ENCODE measurements at places on chromosomes 2 and 18. TPM values are rescaled to one million over a fixed set of nuclear protein-coding genes. Genes with fewer than 3 reads are reported as not detected.

GRCh38 chr2:111707700-111708099 is 176.3 kb downstream of the ANAPC1 start:
- DNase-seq, result no peak

DNA sequence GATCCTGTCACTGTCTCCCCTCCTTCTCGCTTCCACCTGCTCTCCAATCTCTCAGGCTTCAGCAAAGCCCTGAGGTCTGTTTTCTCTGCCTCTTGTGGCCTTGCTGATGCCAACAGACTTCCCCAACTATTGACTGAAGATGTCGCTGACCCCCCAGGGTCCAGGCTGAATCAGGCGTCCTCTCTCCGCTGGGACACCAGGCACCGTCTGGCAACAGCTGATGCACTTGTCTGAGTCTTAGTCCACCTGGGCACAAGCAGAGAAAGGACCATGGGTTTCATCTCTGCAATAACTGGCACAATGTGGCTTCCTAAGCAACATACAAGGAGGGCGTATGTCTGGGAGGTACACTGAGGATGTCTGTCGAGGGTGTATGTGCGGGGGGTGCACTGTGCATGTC is 248.7 kb upstream of the MYT1L start:
- no peak for DNase-seq

GRCh38 chr2:164719996-164720941 is 99.0 kb upstream of the GRB14 start:
- DNase-seq, result no peak

- no peak for DNase-seq
These were observed 888.3 kb upstream of the CELF4 start for GRCh38 chr18:38453880-38454279.

DNA sequence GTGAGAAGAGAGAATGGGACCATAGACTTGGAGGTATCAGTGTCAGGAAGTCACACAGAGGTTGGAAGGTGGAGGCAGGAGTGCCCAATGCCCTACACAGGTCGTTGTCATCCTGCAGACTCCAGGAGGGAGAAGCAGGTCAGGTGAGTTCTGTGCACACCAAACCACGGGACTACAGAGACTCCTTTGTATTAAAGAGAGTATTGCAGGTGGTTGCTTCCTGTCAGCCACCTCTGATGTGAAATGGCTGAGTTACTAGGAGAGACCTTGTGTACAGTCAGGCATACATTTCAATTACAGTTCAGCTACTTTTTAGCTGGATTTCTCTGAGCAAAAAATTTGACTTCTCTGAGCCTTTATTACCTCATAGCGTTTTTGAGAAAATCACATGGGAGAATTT is 51.6 kb downstream of the SPP2 start:
- DNase-seq, result peak; percentile 29

The CAB39 gene
- 75.4 TPM for total RNA-seq

GRCh38 chr2:217415316-217415715 is 555.5 kb upstream of the TNP1 start:
- DNase-seq, result no peak

- DNase-seq, result no peak
These were observed 97.2 kb downstream of the GAREM1 start for GRCh38 chr18:32373505-32373904.

The NDC80 gene
- 0.77 TPM for total RNA-seq

GRCh38 chr2:168519534-168520308 is 63.6 kb downstream of the CERS6 start:
- no peak for DNase-seq

The RGPD4 gene
- total RNA-seq, result not detected

The GATA6 gene
- 9.8 TPM for total RNA-seq

The SPC25 gene
- 2.2 TPM for total RNA-seq

The ANKRD23 gene
- 15.2 TPM for total RNA-seq

The DSG3 gene
- 2.3 TPM for total RNA-seq

DNA sequence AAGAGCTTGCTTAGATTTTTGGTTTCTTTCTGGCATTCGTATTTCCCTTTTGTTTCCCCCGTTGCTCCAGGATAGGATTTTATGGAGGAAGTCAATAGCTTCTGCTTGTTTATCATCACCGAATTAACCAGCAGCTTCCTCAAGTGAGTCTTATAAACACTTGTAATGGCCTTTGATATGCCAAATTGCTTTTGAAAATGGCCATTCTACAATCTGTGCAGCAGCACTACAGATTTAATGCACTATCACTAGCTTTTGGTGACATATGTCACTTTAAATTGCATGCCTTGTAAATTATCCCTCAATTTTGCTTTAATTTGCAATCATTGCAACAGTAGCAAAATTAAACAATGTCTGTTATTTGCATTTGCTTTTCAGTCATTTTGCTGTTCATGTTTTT is 774.7 kb downstream of the METTL4 start:
- DNase-seq, result no peak

DNA sequence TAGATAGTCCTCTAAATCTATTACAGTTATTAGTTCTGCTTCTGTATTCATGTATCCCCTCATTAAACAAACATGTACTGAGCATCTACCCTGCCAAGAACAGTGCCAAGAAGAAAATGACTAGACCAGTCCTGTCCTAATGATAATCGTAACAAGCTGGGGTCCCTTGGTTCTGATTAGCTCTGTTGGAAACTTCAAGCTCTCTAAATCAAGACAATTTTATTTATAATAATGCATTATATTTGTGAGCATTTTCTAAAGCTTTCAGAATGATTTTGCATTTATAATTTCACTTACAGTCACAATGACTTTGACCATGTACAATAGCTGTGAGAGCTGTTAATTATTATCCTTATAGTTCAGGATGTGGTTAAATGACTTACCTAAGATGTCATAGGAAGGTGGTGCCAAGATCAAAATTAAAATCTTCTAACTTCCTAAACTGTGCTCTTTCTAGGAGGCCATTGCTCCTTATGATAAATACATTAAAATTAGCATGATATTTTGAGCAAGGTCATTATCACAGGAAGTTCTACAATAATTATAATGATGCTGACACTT is 336.5 kb upstream of the SLC39A10 start:
- no peak for DNase-seq

The GPR17 gene
- total RNA-seq, result not detected

DNA sequence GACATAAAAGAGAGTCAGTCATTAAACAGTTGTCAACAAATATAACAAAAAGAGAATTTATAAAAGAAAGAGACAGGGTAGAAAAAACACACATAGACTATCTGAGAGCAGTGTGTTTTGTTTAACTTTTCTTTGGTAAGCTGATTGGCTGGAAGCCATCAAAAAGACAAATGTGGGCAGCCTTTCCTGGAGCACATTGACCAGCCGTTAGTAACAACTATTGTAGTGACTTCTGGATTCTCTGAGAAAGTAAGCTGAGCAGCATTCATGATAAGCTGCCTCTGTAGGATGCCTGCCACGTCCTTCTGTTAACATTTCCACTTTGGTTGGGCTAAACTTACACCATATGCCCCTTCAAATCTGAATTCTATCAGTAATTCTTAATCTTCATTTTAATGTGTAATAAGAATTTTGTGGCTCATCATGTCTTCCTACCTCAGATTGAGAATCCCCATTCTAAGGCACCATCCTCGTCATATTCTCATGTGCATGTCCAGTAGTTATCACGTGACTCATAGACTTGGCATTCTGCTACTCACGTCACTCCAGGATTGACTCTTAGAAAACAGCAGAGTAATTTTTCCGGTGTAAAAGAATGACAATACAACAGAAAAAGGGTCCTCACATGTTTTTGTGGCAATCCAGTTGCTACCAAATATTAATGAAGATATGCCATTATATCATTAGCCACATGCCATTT is 43.4 kb upstream of the DNAJC10 start:
- DNase-seq, result no peak

The CNNM3 gene
- 29.7 TPM for total RNA-seq

DNA sequence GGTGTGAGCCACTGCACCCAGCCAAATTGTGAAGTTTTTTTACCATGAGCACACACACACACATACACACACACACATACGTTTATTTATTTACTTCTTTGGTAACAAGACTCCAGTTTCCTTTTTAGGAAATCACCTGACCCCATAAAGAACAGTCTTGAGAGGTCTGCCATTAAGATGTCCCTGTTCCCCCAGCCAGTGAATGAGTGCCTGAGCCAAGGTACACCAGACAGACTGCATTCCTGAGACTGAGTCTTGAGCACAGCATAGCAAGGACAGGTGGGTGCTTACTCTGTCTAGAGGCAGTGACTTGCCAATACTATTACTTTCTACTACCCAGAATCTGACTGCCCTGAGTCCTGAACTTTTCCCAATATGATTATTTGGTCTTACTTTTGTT is 167.2 kb upstream of the SATB2 start:
- DNase-seq, result peak; percentile 59

- no peak for DNase-seq
These were observed 269.0 kb downstream of the CDCA7 start for GRCh38 chr2:173623438-173624319.

DNA sequence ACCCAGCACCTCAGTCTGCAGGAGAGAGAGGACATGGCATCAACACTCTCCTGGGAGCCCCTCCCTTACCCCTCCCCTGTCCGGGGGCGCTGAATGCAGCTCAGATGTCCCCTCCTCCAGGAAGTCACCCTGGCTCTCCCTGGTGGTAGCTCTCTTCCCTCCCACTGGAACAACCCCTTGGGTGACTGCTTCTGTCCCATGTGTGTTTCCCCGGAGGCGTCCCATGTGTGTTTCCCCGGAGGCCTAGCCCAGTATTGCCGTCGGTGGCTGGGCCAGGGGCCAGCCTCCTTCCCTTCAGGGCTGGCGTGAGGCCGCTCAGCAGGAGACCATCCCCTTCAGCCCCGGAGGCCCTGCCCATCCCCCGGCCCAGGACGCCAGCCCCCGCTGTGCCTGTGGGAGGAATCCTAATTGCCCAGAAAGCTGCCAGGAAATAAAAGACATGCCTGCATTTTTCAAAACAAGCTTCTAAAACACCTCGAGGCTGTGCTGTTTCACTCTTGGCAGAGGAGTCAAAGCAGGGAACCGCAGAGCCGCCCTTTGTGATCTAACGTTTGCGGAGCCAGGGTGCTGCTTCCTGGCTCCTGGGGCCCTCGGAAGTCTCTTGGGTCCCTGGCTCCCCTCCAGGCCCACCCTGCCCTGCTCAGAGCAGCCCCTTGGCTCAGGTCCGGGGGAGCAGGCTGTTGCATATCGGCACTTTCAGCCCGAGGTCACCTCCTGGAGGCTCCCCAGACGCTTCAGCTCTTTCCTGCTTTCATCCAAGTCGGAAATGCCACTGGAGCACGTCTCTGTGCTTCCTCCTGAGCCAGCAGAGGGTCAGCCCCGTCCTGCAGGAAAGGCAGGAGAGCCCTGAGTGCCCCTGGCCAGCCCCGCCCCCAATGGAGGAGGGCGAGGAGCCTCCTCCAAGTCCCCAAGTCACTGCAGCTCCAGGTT is 11.4 kb downstream of the SNED1 start:
- DNase-seq, result peak; percentile 69

The SKA1 gene
- 2.7 TPM for total RNA-seq

The DSEL gene
- total RNA-seq, result 5.7 TPM

GRCh38 chr2:200578778-200579177 is 7.0 kb upstream of the AOX1 start:
- DNase-seq, result no peak

- no peak for DNase-seq
These were observed 148.5 kb upstream of the DLX2 start for GRCh38 chr2:172251231-172251630.

DNA sequence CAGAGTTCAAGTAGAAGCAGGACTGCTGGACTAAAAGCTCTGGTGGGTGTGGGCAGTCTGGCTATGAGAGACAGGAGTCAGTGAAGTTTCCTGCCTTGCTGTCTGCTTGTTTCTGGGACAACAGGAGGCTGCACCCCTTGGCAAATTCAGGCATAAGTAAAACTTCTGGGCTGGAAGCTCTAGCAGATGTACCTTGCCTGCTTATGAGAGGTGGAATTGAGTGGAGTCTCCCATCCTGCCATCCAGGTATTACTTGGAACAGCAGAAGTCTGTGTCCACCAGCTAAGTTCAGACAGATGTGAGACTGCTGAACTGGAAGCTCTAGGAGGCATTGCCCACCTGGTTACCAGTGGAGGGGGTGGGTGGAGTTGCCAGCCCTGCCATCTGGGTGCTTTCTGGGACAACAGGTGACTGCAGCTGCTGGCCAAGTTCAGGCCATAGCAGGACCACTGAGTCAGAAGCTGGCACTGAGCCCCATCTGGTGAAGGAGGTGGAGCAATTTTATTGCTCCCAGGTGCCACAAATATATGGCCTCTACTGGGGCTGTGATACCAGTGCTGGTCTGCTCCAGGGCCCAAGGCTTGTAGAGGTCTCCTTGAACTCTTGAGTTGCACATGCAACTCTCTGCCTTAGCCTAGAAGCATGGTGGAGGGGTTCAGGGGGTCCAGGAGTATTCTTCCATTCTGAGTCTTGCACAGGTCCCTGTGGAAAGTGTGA is 199.4 kb upstream of the FN1 start:
- no peak for DNase-seq

DNA sequence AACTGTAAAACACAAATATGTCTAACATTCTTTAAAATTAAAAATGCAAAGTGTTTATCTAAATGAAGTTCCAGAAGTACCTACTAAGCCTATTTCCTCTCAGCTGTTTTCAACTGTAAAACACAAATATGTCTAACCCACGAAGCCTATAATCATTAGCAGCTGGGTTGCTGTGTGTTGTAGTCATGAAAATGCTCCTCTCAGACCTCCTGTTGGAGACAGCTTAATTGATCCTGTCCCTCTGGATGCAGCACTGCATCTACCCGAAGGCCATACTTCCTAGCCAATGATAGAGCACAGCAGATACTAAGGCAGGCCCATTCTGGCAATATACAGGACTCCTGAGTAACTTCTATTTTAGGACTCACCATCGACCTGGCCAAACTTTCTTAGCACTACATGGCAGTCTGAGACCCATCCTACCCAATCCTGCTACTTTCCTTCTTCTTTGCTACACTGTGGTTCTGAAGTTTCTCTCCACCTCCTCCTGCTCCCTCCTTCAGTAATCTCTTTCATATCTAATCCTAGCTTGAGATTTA is 92.5 kb upstream of the RBBP8 start:
- no peak for DNase-seq

GRCh38 chr2:75277111-75277510 is 77.8 kb upstream of the TACR1 start:
- DNase-seq, result no peak

The NCKAP5 gene
- 7.1 TPM for total RNA-seq

DNA sequence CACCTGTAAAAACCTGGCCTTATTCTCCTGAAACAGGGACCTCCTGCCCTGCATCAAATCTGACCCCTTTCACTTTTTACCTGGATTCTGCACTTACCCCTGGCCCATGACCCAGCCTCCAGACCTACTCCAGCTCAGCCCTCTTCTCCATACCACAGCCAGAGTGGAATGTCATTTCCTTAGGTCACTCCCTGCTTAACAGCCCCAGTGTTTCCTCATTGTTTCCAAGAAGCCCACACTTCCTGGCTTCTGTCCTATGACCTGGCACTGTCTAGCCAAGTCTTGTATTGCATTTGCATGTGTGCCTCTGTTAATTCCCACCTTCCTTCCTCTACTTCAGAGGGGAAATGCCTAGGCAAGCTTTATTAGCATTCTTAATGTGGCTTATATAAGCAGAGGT is 51.4 kb upstream of the TRIB2 start:
- DNase-seq, result no peak

The TOGARAM2 gene
- 0.62 TPM for total RNA-seq

DNA sequence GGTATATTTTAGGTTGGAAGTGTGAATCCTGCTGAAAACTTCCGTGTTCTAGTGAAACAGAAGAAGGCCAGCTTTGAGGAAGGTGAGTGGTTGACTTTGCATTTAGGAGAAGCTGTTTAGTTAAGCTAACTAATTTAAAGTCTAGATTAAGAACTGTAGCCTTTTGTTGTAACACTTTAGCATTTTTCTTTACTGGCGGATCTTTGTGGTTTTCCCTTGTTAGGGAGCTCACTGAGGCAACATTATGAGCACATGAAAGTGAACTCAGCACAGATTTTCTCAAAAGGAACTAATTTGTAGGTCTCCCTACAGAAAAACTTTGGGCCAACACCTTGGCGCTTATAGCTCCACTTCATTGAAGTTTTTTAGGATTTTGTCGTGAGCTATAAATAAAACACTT is 52.8 kb downstream of the XRCC5 start:
- DNase-seq, result no peak
